ENCODE measurements at places on chromosomes 2 and 18.

DNA sequence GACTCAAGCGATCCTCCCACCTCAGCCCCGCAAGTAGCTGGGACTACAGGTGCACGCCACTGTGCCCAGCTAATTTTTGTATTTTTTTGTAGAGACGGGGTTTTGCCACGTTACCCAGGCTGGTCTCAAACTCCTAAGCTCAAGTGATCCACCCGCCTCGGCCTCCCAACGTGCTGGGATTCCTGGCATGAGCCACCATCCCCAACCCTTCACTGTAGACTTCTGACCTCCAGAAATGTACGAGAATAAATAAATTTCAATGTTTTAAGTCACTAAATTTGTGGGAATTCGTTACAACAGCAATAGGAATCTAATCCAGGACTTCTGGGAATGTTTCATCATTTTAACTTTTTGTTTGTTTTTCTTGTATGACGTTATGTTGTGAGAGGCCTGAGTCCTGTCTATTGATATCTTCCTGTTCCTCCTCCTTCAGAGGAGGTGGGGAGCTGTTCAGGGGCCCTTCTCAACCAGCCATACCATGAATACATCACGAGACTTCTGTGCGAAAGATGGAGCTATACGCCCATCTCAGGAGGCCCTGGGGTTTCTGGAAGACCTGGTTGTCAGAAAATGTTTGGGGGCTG is 40.0 kb downstream of the TEX44 start:
- no peak for DNase-seq

DNA sequence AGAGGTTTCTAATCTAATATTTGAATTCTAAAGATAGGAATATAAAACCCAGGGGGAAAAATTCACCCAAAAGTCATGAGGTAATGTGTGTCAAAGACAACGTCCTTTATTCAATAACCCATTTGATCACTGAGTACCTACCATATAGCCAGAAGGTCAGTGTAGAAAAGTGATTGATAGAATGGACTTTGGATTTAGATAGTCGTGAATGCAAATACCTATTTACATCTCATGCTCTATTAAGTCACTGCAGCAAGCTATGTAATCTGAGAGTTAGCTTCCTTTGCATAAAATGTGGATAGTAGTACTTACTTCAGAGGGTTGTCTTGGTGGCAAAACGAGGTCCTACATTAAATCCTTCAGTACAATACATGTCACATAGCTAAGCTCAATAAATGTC is 27.8 kb upstream of the TRIB2 start:
- no peak for DNase-seq

GRCh38 chr2:172101821-172102390 is 794 bp downstream of the DLX2 start:
- no peak for DNase-seq

GRCh38 chr2:196176142-196176738 is 4.9 kb upstream of the STK17B start:
- DNase-seq = no peak

- no peak for DNase-seq
These were observed 259.6 kb upstream of the ZNF804A start for GRCh38 chr2:184338771-184339170.

GRCh38 chr2:23548143-23548769 is 163.3 kb downstream of the KLHL29 start:
- DNase-seq = no peak

GRCh38 chr2:149488706-149489440 is 98.7 kb downstream of the MMADHC start:
- no peak for DNase-seq

GRCh38 chr18:36655930-36656329 is 172.9 kb downstream of the TPGS2 start:
- no peak for DNase-seq

- DNase-seq = no peak
These were observed 30.7 kb upstream of the ZNF236 start for GRCh38 chr18:76791642-76792041.

GRCh38 chr18:37351110-37351509 is 214.5 kb downstream of the CELF4 start:
- no peak for DNase-seq

DNA sequence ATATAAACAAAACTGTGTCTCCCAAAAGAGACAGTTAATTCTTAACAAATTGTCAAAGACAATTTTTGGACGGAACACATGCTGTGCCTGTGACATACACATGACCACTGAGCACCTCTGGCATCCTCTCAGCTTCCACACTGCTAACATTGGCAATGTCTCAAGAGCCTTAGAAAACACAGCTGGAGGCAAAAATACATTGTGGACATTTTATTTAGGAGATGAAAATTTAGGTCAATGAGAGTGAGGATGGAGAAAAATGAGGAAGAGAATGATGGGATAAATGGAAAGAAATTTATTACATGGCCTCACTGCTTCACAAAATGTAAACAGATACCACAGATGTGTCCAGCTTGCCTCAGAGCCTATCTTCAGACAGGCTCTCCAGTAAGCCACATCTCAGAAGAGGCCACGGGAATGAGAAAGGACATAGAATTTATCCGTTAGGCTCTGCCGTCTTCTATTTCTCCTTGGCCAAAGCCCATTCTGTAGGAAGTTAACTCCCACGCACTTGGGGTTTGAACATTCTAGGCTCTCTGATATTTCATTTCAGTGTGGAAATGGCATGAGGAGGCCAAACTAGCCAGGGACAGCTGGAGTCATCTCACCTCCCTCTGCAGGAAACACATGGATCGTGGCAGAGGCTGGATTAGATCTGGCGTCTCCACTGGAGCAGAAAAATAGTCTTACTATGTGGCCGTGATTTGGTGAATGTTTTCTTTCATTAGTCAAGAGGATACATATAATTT is 519.4 kb upstream of the DSEL start:
- DNase-seq = no peak

DNA sequence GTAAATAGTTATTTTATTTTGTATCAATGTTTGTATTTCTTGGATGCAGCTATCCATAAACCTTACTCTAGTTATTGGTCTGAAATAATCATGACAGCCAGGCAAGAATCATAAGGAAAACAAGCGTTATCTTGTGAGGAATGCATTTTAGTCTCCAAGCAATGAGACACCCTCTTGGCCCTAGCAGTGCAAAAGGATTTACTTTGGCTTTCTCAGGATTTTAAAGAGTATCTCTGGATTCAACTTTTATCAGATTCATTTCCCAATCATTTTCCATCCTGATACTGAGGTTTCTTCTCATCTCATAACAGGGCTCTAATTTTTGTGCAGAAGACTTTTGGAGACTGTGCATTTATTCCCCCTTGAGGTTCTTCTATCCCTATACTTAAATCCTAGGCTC is 480.8 kb downstream of the TMX3 start:
- no peak for DNase-seq

Measured in ovary (tissue), 10 donors.